AG20443 (cell line): ENCODE measurements at places on chromosomes 2 and 18.

DNA sequence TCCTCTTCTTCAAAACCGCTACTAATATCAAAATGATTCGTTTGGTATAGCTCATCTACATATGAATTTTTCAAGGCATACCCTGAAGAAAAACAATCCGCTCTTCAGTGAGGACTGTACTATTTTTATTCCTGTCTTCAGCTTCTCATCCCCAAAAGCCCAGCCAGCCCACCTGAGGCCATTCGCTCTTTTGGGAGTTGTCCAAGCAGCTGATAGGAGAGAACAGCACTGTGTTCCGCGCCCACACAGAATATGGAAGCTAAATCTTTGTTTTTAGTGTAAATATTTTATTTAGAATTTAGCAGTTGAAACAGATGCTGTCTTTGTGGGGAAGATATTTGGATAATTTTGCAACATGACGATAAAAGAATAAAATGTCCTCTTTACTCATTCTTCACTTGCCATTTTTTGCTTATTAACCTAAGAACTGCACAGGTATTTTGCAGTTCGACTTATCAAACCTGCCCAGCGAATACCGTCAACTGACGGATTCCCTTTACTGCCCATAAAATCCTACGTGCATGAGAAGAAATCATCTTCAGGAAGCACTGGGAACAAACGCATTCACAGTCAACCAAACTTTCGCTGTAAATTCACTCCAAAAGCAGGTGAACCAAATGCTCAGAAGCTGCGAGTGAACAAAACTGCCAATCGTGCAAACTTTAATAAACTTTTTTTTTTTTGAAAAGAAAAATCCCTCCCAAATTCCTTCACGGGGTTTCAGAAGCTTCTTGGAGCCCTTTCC, 3.4 kb downstream of the ZNF521 start:
- DNase-seq, result no peak

DNA sequence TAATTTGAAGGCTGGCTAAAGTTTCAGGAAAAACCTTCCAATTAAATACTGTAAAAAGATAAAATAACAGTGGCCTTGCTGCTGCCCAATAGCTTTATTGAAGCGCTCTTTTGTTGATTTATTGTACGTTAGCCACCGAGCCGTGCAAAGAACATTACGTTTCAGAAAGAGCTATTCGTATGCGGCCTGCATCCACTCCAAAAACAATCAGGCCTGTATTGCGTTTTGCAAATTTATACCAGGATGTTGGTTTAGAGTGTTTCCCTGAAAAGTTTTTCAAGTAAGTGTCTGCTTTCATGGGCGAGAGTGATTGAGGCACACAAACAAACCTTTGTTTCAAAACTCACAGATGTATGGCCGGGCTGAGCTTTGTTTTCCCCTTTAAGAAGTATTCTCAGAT, 257.2 kb upstream of the SALL3 start:
- DNase-seq, result no peak

DNA sequence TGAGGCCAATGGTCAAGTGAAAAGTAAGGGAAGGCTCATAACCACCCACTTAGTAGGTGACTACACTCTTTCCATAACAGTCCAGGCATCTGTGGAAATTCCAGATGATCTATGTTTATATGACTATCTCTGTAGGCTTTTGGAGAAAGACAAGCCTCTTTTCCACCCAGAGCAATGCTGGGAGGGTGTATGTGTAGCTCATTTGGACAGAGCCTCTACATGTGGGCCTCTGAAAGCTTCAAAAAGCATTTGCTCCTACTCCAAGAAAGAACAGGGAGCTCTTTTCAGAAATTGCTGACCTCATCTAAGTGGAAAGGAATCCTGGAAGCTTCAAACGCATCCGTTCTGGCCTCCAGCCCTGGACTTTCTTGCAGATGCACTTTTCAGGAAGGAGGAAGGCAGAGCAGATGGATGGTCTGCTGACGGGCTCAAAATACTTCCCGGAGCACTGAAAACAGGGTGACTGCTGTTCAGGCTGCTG, 308.7 kb downstream of the LRATD1 start:
- DNase-seq, result no peak

DNA sequence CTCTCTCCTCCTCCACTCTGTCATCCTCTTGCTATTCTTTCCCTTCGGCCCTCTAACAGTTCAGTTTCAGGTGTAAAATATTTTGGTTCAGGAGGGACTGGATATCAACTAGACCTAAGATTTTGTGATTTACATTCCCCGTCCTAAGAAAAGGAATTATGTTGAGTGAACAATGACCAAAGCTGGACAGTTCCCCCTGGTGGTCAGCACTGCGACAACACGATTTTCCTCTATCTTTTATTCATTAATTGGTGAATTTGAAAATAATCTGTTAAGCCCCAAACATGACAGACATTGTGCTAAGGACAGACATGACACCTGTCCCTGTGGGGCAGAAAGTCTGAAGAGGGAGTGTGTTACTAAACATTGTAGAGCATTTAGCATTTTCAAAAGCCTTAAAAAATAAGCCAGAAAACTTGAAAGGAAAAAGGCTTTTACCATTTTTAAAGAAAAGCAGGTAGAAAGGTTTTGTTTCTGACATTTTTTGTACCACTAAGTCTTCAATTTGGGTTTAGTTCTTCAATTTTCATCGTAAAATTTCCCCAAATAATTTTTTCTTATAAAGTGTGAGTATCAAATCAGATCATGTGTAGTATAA, 28.4 kb upstream of the GTF2A1L start:
- DNase-seq, result peak; percentile 75

GRCh38 chr2:120941571-120942120, 206.0 kb downstream of the GLI2 start:
- no peak for DNase-seq

DNA sequence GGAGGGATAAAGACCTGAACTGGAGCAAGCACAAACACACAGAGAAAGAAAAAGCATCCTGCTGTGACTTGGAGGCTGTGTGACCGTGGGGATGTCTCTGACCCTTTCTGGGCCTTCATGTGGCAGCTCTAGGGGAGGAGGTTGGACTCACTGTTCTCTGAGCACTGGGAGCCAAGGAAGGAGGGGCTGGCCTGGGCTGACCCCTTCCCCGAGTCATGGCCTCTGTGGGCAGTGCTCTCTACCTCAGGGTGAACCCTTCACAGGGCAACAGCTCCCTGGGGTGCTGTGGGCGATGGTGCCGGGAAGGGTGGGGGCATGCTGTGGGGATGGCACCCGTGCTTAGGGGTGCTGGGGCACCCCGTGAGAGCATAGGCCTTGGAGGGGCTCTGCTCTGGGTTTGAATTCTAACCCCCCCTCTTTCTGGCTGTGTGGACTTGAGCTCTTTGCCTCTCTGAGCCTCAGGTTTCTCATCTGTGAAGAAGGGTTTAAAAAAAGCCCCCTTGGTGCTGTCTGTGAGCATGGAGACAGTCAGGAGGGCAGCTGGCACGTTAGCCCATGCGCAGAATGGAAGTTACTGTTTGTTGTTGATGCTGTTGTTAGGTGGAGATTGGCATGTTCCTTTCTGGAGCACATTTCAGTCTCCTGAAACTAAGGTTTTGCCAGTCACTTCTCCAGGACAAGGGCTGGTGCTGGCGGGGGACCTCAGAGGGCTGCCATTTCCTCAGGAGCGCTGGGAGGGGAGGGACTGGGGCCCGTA, 700 bp downstream of the TOGARAM2 start:
- DNase-seq, result peak; percentile 49
